ENCODE measurements at places on chromosomes 4 and X.

GRCh38 chr4:41160856-41161255 lies 53.5 kb downstream of the APBB2 start:
- H3K4me1 ChIP-seq, result no peaks in the 10 kb centered on the region
- H3K4me3 ChIP-seq, result no peak overlapping the region
- no peak overlapping the region for H3K27ac ChIP-seq

GRCh38 chr4:106941841-106942240 lies 94.3 kb downstream of the DKK2 start:
- no peak overlapping the region for H3K27ac ChIP-seq
- no peaks in the 10 kb centered on the region for H3K27me3 ChIP-seq
- no peak for DNase-seq
- no peaks in the 10 kb centered on the region for H3K36me3 ChIP-seq
- H3K4me3 ChIP-seq, result no peak overlapping the region

- no peaks in the 10 kb centered on the region for H3K36me3 ChIP-seq
- DNase-seq, result no peak
- peaks cover 20% of the 10 kb centered on the region for H3K27me3 ChIP-seq
These were observed 151.5 kb downstream of the CHIC2 start for GRCh38 chr4:53912766-53913497.

GRCh38 chr4:152000518-152000917 lies 239.7 kb upstream of the GATB start:
- H3K4me3 ChIP-seq, result no peak overlapping the region
- no peaks in the 10 kb centered on the region for H3K27me3 ChIP-seq
- no peak overlapping the region for H3K27ac ChIP-seq
- H3K4me1 ChIP-seq, result peaks cover 9% of the 10 kb centered on the region
- no peak for DNase-seq
- no peaks in the 10 kb centered on the region for H3K36me3 ChIP-seq

GRCh38 chr4:82561786-82562563 lies at the start of gene TMEM150C:
Gene TMEM150C (minus strand): TSS chr4:82561988. CDS start chr4:82504657, 57,331 bp downstream.
- H3K4me3 ChIP-seq, result peak within 1 kb of the TSS; percentile 65
- H3K4me1 ChIP-seq, result peaks cover 12% of the 10 kb centered on the region
- peak; percentile 24 for DNase-seq
- H3K36me3 ChIP-seq, result no peaks in the 10 kb centered on the region

DNA sequence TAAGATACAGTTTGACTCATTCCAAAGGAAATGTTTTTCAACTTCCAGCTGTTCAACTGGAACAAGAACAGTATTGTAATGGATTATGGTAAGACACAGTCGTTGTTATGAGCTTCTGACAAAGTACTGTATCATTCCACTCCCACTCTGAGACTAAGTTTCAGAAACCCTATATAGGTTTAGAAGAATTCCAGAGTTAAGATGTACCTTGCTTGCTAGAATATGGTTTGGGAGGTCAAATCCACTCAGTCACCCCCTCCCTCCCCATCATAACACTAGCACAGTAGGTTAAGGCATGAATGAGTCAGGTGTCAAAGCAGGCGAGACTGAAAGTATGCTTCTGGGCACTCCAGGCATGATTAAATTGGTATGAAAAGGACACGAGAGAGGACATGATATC lies 339.7 kb downstream of the DMD start:
- no peak for DNase-seq
- H3K27me3 ChIP-seq, result no peaks in the 10 kb centered on the region
- no peaks in the 10 kb centered on the region for H3K4me1 ChIP-seq
- no peak overlapping the region for H3K4me3 ChIP-seq
- H3K36me3 ChIP-seq, result no peaks in the 10 kb centered on the region

GRCh38 chr4:25779021-25779420 lies 83.8 kb downstream of the SEL1L3 start:
- H3K27me3 ChIP-seq, result no peaks in the 10 kb centered on the region
- no peak for DNase-seq
- no peak overlapping the region for H3K4me3 ChIP-seq
- H3K4me1 ChIP-seq, result peaks cover 3% of the 10 kb centered on the region

DNA sequence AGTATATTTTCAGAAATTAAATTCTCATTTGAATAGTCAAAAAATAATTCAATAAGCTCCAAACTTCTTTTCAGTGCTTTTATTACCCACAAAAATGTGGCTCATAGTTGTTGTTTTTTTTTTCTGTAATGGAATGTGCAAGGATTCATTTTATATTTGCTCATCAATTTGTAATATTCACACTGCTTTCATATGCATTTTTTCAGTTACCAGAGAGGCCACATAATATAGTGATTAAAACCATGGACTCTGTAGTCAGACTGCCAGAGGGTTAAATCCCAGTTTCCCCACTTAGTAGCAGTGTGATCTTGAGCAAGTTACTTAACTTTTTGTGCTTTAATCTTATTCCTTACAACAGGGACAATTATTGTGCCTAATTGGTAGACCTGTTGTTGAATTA lies 64.5 kb downstream of the FAM9B start:
- H3K4me3 ChIP-seq, result no peak overlapping the region
- no peaks in the 10 kb centered on the region for H3K4me1 ChIP-seq

DNA sequence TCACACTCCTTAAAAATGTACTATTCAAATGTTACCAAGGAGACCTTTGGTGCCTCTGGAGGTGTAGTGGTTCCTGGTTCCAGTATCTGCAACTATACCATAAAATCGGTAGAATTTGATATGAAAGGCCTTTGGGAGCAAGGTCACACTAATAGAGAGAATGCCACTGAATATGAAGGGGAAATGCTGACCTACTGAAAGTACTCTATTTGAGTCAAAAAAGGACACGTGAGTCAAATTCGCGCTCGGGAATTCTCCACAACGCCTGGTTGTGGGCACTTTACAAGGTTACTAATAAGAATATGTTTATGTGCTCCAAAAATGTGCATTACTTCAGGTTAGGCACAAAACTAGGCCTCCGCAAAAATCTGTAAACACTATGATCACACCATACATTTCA lies 39.5 kb upstream of the RELL1 start:
- H3K27ac ChIP-seq, result no peak overlapping the region
- no peaks in the 10 kb centered on the region for H3K27me3 ChIP-seq
- DNase-seq, result no peak
- peaks cover 12% of the 10 kb centered on the region for H3K4me1 ChIP-seq
- no peak overlapping the region for H3K4me3 ChIP-seq
- no peaks in the 10 kb centered on the region for H3K36me3 ChIP-seq

DNA sequence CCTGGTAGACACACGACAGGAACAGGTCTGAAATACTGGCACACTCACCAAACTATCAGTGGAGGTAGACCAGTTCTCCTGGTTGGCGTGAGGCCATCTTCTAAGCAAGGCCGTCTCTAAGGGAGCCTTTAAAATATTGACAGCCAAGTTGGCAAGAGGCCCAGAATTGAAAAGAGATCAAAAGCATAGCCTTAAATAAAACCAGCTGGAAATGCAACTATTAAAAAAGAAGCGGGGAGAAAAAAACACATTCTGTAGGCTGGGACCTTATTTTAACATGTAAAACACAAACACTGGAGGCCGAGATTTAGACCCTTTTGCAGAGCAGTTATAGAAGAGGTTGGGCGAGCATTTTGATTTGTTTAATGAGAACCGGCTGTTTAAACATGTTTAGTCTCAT lies 233.0 kb upstream of the CLNK start:
- H3K36me3 ChIP-seq, result no peaks in the 10 kb centered on the region
- no peaks in the 10 kb centered on the region for H3K4me1 ChIP-seq
- DNase-seq, result no peak
- no peak overlapping the region for H3K4me3 ChIP-seq
- no peak overlapping the region for H3K27ac ChIP-seq

GRCh38 chr4:74235135-74235534 lies 73.1 kb upstream of the EPGN start:
- H3K27ac ChIP-seq, result no peak overlapping the region
- peaks cover 6% of the 10 kb centered on the region for H3K4me1 ChIP-seq
- H3K27me3 ChIP-seq, result no peaks in the 10 kb centered on the region
- H3K4me3 ChIP-seq, result no peak overlapping the region
- peaks cover 10% of the 10 kb centered on the region for H3K36me3 ChIP-seq

GRCh38 chrX:9866633-9867032 lies 80.4 kb downstream of the SHROOM2 start:
- H3K27me3 ChIP-seq, result peaks cover 21% of the 10 kb centered on the region
- H3K36me3 ChIP-seq, result no peaks in the 10 kb centered on the region
- no peak for DNase-seq
- H3K4me3 ChIP-seq, result no peak overlapping the region
- no peak overlapping the region for H3K27ac ChIP-seq
- H3K4me1 ChIP-seq, result no peaks in the 10 kb centered on the region

DNA sequence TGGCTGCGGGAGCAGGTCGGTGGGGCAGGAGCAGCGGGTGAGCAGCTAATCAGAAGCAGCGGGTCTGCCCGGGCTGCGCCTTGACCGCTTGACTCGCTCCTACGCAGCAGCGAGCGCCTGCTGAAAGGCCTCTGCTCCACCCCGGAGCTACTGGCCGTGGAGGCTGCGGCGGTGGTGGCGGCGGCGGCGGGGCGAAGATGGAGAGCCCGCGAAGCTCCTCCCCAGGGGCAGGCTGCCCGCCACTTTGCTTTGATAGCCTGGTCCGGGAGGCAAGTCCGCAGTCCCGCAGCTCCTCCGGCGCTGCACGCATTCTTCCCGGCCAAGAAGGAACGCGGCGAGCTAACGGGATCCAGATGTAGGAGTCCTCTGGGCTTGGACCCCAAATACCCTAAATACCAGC lies 36.7 kb downstream of the PJA1 start:
- no peaks in the 10 kb centered on the region for H3K4me1 ChIP-seq
- no peak overlapping the region for H3K27ac ChIP-seq
- DNase-seq, result no peak
- H3K27me3 ChIP-seq, result peaks cover 16% of the 10 kb centered on the region
- no peaks in the 10 kb centered on the region for H3K36me3 ChIP-seq

- H3K27ac ChIP-seq, result no peak overlapping the region
- H3K4me3 ChIP-seq, result no peak overlapping the region
- no peaks in the 10 kb centered on the region for H3K27me3 ChIP-seq
These were observed 432.5 kb upstream of the TENM3 start for GRCh38 chr4:181810711-181811110.

DNA sequence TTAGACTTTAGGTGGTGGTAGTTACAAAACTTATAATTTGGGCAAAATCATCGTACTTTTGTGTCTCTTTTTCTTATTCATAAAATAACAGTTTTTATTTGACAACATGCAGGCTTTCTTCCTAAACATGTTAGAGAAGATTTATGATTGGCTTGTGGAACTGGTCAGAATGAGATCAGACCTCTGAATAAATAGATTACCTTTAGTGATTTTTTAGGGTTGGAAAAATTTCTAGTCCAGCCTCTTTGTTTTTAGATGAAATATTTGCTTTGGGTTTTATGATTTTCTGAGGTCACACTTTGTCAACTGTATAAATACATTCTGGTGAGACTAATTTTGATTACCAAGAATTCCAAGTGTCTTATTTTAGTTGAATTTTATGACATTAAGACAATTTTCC lies 29.2 kb downstream of the MOB1B start:
- H3K27me3 ChIP-seq, result no peaks in the 10 kb centered on the region
- DNase-seq, result no peak
- no peak overlapping the region for H3K27ac ChIP-seq
- H3K4me3 ChIP-seq, result no peak overlapping the region

Measured in activated naive CD8-positive, alpha-beta T cell treated with anti-CD3 and anti-CD28 coated beads for 36 hours (primary cell).